Ovary (tissue), 10 donors: ENCODE measurements at places on chromosomes 2 and 18.

DNA sequence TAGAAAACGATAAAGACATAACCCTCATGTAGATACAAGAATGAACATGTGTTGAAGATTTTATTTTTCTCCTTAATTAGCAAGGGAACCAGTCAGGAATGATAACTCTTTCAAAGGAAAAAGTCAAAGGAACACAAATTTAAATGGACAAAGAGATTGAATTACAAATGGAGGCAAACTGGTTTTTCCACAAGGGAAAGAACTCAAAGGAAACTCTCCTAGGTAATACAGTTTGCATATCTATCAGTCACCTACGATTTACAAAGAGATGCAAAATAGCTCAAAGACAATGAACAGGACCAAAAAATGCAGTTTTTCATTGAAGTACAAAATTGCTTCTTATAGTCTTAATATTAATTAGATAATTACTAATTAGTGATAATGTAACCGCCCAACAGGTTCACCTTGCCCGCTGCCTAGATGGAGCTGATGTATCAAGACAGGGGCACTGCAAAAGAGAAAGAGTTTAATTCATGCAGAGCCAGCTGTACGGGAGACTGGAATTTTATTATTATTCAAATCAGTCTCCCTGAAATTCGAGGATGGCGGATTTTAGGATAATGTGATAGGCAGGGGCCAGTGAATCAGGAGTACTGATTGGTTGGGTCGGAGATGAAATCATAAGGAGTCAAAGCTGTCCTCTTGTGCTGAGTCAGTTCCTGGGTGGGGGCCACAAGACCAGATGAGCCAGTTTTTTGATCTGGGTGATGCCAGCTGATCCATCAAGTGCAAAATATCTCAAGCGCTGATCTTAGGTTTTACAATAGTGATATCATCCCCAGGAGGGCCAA is 151.0 kb downstream of the TMEM17 start:
- no peak for DNase-seq

DNA sequence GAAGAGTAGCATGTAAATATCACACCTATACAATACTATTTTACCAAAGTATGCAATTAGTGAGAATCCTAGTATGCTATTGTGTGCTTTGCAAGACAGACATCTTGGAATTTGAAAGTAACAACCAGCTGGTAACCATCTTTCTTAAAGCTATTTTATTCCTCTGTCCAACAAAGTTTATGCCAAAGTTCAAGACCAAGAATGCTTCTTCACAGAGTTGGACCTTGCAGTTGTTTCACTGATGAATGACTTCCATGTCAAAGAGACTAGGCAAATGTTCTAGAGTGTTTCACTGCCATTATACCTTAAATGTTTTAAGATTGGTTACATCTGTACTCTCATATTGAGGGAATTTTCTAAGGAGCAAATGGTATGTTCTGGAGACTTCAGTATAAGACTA is 215.2 kb upstream of the CRIM1 start:
- no peak for DNase-seq

DNA sequence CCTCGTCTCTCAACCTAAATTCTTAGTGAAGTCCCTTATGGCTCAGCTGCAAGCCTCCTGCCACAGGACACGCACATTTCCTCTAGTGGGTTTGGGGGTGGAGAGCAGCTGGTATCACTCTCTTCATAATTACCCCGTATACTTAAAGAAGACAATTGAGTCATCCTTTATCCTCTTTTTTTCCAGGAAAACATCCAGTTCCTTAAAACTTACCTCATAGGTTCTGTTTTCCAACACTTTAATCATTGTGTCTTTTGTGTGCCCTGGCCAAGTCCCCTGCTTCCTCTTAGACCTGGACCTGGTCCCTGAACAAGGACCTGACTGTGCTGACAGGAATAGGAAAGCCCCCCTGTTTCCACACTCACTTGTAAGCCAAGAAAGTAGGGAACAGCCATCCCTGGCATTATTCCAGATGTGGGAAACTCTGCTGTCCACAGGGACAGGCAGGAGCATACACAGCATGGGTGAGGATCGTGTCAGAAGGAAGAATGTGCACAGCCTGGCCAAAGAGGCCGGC is 42.3 kb upstream of the MYO1B start:
- DNase-seq, result no peak

DNA sequence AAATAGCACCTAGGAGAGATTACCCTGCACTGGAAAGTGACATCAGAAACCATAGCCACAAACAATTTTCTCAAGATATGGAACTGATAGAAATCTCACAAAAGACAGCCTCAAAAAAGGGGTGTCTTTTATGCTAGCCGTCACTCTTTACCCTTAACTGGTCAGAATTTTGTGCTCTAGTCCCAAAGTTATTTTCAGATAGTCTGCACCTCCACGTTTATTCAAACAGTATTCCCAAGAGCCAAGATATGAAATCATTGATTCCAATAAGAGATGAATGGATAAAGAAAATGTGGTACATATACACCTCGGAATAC is 23.5 kb upstream of the PMAIP1 start:
- no peak for DNase-seq

GRCh38 chr18:7778181-7778580 is 211.1 kb downstream of the PTPRM start:
- no peak for DNase-seq

- DNase-seq, result no peak
These were observed 559 bp downstream of the IMMT start for GRCh38 chr2:86194751-86195054.

GRCh38 chr2:230053753-230054478 is 14.8 kb downstream of the SLC16A14 start:
- no peak for DNase-seq

DNA sequence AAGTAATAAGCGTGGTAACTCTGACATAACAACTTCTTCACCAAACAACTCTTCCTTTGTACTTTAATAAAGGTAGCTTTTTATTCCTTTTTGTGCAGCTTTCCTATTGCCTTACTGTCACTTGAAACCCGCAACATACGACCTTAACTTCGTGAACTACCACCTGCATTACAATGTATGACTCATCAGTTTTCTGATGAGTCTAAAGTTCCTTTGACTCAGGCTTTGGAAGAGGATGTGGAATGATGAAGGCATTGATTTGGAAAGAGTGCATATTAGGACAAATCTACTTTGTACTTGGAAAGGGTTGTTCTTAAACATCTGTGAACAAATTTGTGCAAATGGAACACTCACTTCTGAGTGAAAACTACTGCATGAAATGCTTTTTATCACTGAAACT is 1012.1 kb downstream of the TMEM182 start:
- DNase-seq, result no peak

- no peak for DNase-seq
These were observed 44.0 kb downstream of the ASAP2 start for GRCh38 chr2:9250498-9251153.

DNA sequence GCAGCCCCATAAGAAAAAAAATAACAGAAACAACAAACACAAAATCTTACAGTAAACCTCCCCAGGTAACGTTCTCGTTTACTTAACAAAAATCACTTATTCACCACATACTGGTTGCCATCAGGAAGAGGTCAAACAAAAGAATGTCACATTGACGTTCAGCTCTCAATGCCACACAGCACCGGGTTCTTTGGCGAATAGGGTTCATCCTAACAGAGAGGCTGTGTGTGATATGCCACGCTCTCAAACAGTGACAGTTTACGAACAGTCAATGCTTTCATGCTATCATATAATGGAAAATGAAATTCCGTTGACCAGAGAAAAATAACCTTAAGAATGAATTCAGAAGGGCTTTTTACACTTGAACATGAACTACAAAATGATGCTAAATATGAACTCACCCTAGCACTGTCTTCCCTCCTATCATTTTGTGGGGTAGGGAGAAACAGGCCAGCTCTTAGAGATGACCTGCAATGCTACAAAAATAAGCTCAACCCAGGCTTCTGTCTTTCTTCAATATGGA is 2.0 kb downstream of the TMEM163 start:
- DNase-seq, result no peak

GRCh38 chr2:172442072-172442895 is 14.9 kb downstream of the ITGA6 start:
- DNase-seq, result no peak

GRCh38 chr2:66832646-66833435 is 397.9 kb downstream of the MEIS1 start:
- no peak for DNase-seq

DNA sequence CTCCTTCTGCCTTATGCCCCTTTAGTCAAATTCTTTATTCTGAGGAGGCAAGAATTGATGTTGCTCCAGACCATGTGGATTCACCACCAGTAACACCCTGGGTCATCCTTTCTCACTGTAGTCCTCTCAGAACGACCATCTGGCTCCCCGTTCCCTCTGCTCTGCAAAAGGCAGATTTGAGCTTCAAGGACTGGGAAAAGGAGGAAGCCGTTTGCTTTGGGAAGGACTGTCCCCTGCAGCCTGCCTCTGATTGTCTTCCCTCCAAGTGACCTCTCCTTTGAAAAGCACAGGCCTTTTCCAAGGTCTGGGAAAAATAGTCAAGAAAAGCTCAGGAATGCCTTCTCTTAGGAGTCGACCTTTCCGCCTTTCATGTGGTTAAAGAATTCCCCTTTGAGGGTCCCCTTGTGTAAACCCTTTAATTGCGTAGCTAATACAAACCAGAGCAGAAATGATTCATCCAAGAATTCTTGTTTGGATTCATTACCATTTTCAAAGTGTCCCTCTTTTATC is 130.1 kb upstream of the COPS8 start:
- DNase-seq, result no peak

GRCh38 chr2:119684518-119684917 is 5.5 kb downstream of the TMEM177 start:
- DNase-seq, result no peak

DNA sequence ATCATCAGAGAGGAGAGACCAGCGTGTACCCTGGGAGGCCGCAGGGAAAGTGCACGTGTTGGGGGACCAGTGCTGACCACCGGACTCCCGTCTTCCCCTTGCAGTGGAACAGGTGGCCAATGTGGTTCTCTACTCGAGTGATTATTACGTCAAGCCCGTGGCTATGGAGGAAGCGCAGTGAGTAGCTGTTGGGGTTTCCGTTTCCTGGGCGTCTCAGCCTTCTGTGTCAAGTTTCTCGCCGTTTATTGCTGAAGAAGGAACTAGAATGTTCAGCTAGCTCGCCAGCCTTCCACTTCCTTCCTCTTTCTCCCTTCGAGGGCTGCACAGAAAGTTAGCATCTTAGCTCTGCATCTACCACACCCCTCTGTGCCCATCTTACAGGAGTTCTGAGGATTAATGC is 22.8 kb upstream of the DGKD start:
- no peak for DNase-seq

DNA sequence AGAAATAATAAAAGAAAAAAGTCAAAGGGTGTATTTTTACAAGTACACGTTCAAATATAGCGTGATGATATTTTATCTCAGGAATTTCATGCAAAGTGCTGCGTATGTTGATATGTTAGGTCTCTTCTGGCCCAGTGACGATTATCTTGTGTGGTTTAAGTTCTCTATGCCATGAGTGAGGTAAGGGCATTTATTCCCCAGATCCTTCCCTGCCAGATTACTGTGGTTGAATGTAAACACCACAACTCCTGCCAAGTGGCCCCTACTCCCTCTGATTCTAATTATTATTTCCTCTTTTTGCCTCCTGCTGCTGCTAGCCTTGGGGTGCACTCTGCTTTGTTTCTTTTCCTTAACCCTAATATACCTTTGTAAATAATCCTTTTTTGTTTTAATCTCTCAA is 12.2 kb downstream of the SCN2A start:
- DNase-seq, result no peak

- no peak for DNase-seq
These were observed 212.7 kb upstream of the COPS8 start for GRCh38 chr2:236872981-236873380.
